ENCODE measurements at places on chromosomes 16 and 17. TPM values are rescaled to one million over a fixed set of nuclear protein-coding genes. Genes with fewer than 3 reads are reported as not detected.

GRCh38 chr17:33045216-33045615 is 53.6 kb downstream of the SPACA3 start:
- no peaks in the 10 kb centered on the region for H3K4me1 ChIP-seq
- H3K27me3 ChIP-seq = no peaks in the 10 kb centered on the region
- H3K36me3 ChIP-seq = no peaks in the 10 kb centered on the region

DNA sequence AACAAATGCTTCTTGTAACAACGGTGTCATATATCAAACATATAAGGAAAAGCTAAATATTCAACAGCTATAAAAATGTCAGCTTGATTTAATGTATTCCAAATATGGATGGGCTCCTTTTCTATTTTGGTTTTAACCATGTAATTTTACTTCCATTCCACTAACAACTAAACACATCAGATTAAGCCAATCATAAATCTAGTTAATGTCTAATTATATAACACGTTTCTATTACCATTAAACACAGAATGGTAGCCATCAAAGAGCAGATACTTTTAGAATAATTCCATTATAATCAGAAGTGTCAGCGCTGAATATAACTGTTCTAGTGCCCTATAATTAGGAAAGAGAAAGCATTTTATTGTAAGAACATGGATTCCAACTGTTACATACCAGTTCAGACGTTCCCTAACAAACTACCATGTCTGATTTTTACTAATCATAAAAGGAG is 10.0 kb downstream of the CMC2 start:
- no peaks in the 10 kb centered on the region for H3K27me3 ChIP-seq
- H3K4me1 ChIP-seq = peaks cover 37% of the 10 kb centered on the region
- peak overlapping the region; percentile 32 for H3K27ac ChIP-seq
- H3K4me3 ChIP-seq = peak overlapping the region; percentile 34
- no peak for DNase-seq

GRCh38 chr16:73048292-73049080 is 558 bp upstream of the ZFHX3 start:
- DNase-seq = peak; percentile 68
- H3K4me3 ChIP-seq = peak overlapping the region; percentile 87
- no peaks in the 10 kb centered on the region for H3K36me3 ChIP-seq
- peaks cover 80% of the 10 kb centered on the region for H3K4me1 ChIP-seq

- H3K27ac ChIP-seq = peak overlapping the region; percentile 70
- peaks cover 20% of the 10 kb centered on the region for H3K4me1 ChIP-seq
- H3K4me3 ChIP-seq = peak overlapping the region; percentile 3
- no peaks in the 10 kb centered on the region for H3K27me3 ChIP-seq
These were observed 68.7 kb upstream of the MARCHF10 start for GRCh38 chr17:62876673-62877405.

GRCh38 chr16:85518398-85519049 is 94.6 kb upstream of the GSE1 start:
- DNase-seq = no peak
- no peaks in the 10 kb centered on the region for H3K36me3 ChIP-seq
- H3K27ac ChIP-seq = no peak overlapping the region
- peaks cover 41% of the 10 kb centered on the region for H3K4me1 ChIP-seq

The SPATA22 gene
- total RNA-seq = 2.2 TPM

- peaks cover 9% of the 10 kb centered on the region for H3K4me1 ChIP-seq
- H3K27me3 ChIP-seq = no peaks in the 10 kb centered on the region
- DNase-seq = no peak
- no peak overlapping the region for H3K4me3 ChIP-seq
- no peaks in the 10 kb centered on the region for H3K36me3 ChIP-seq
These were observed 34.3 kb upstream of the PMFBP1 start for GRCh38 chr16:72206299-72206698.

- no peaks in the 10 kb centered on the region for H3K36me3 ChIP-seq
- no peaks in the 10 kb centered on the region for H3K4me1 ChIP-seq
- H3K27me3 ChIP-seq = no peaks in the 10 kb centered on the region
- H3K4me3 ChIP-seq = no peak overlapping the region
- DNase-seq = no peak
These were observed 17.8 kb downstream of the XYLT1 start for GRCh38 chr16:17452922-17453321.

The TGFB1I1 gene
- 60.1 TPM for total RNA-seq

The CDT1 gene
- total RNA-seq = 2.9 TPM

- H3K27ac ChIP-seq = no peak overlapping the region
- H3K27me3 ChIP-seq = no peaks in the 10 kb centered on the region
- DNase-seq = peak; percentile 51
- no peak overlapping the region for H3K4me3 ChIP-seq
- no peaks in the 10 kb centered on the region for H3K36me3 ChIP-seq
These were observed 6.8 kb upstream of the CYB5B start for GRCh38 chr16:69417520-69418199.

GRCh38 chr16:55475919-55476318 is 3.1 kb upstream of the MMP2 start:
- peak overlapping the region; percentile 41 for H3K4me3 ChIP-seq
- H3K27me3 ChIP-seq = no peaks in the 10 kb centered on the region

- no peak for DNase-seq
- H3K27me3 ChIP-seq = peaks cover 30% of the 10 kb centered on the region
- H3K4me1 ChIP-seq = no peaks in the 10 kb centered on the region
- no peak overlapping the region for H3K4me3 ChIP-seq
- H3K36me3 ChIP-seq = no peaks in the 10 kb centered on the region
- H3K27ac ChIP-seq = no peak overlapping the region
These were observed 55.1 kb downstream of the KSR1 start for GRCh38 chr17:27511168-27511883.

The GFAP gene
- under 0.01 TPM for total RNA-seq

DNA sequence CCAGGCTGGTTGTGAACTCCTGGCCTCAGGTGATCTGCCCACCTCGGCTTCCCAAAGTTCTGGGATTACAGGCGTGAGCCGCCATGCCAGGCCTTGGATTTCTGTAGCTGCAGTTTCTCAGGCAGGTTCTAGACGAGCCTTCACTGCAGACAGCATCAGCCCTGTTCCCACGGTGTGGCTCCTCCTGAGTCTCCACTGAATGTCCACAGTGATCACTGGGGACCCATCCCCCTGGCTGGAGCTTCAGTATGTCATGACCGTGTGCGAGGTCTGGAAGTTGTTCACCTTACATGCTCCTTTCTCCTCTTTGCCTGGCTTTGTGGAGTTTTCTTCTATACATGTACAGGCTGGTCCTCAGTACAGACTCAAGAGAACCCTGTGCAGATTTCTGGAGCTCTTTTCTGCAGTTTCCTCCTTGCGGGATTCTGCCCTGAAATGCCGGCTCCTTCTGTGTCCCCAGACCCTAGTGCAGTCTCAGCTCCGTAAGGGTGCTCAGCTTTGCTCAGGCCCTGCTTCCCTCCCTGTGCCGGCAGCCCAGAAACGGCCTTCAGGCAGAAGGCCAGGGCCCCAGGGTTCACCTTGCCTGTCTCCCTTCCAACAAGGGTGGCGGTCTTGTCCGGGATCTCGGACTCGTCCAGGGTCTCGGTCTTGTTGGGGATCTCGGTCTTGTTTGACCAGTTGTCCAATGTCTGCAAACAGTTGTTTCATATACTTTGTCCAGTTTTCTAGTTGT is 14.3 kb upstream of the FASN start:
- H3K27ac ChIP-seq = no peak overlapping the region
- H3K36me3 ChIP-seq = peaks cover 7% of the 10 kb centered on the region
- no peaks in the 10 kb centered on the region for H3K4me1 ChIP-seq
- H3K27me3 ChIP-seq = no peaks in the 10 kb centered on the region
- DNase-seq = peak; percentile 73
- no peak overlapping the region for H3K4me3 ChIP-seq

The KRTAP2-1 gene
- total RNA-seq = not detected

- DNase-seq = no peak
- no peaks in the 10 kb centered on the region for H3K4me1 ChIP-seq
- H3K27me3 ChIP-seq = no peaks in the 10 kb centered on the region
- H3K27ac ChIP-seq = no peak overlapping the region
These were observed 159.2 kb downstream of the CYLD start for GRCh38 chr16:50901062-50901461.

DNA sequence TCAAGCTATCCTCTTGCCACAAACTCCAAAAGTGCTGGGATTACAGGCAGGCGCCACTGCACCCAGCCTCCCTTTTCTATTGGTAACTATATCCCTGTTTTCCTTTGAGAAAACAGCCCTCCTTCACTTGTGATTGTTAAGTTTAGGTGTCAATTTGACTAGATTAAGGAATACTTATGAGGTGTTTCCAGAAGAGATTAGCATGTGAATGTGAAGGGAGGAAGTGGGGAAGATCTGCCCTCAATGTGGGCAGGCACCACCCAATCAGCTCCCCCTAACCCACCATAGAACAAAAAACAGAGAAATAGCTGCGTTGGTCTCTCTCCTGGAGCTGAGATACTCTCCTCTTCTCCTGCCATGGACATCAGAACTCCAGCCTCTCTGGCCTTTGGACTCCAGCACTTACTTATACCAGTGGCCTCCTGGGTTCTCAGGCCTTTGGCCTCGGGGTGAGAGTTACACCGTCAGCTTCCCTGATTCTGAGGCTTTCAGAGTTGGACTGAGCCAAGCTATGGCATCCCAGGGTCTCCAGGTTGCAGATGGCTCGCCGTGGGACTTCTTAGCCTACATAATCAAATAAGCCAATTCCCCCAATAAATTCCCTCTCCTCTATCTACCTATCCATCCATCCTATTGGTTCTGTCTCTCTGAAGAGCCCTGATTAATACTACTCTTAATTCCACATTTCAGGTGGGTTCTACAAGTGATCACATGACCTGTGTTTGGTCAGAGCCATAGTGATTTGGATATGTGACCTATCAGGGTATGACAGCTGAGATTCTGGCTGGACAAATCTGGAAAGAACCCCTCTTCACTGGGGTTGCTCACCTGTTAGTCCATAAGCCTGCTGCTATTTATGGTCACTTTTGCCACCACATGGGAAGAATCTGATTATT is 12.0 kb upstream of the STAT3 start:
- no peaks in the 10 kb centered on the region for H3K27me3 ChIP-seq
- peak overlapping the region; percentile 33 for H3K27ac ChIP-seq
- H3K4me3 ChIP-seq = no peak overlapping the region

The TEX2 gene
- total RNA-seq = 17.7 TPM

DNA sequence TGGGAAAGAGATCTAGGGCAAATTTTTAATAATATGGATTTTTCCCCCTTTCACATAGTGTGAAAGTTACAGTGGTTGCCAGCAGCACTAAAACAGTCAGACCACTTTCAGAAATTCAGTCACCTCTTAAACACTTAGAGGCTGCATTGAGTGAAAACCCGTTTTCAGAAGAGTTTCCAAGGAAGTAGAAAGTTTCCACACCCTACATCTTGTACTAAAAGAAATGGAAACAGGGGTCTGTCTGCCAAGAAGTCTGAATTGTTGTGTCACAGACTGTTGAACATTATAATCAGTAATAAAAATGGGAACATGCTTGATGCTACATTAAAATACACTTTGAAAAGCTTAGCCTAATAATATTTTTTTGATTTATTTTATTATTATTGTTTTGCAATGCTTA is 278.9 kb upstream of the KCNJ16 start:
- no peaks in the 10 kb centered on the region for H3K4me1 ChIP-seq
- H3K27ac ChIP-seq = no peak overlapping the region
- no peak for DNase-seq
- no peak overlapping the region for H3K4me3 ChIP-seq
- H3K36me3 ChIP-seq = no peaks in the 10 kb centered on the region

- H3K27me3 ChIP-seq = no peaks in the 10 kb centered on the region
- peak overlapping the region; percentile 82 for H3K27ac ChIP-seq
- peak; percentile 99 for DNase-seq
- peak overlapping the region; percentile 72 for H3K4me3 ChIP-seq
These were observed 13.3 kb upstream of the NUDT16L1 start for GRCh38 chr16:4679850-4680636.

- DNase-seq = no peak
- no peak overlapping the region for H3K4me3 ChIP-seq
- no peak overlapping the region for H3K27ac ChIP-seq
- peaks cover 23% of the 10 kb centered on the region for H3K4me1 ChIP-seq
- no peaks in the 10 kb centered on the region for H3K27me3 ChIP-seq
- peaks cover 16% of the 10 kb centered on the region for H3K36me3 ChIP-seq
These were observed 1.7 kb upstream of the KPNA2 start for GRCh38 chr17:68033636-68034451.

GRCh38 chr17:42160531-42160910 is 5.7 kb upstream of the RAB5C start:
- no peaks in the 10 kb centered on the region for H3K4me1 ChIP-seq
- no peaks in the 10 kb centered on the region for H3K36me3 ChIP-seq
- DNase-seq = peak; percentile 18
- H3K27me3 ChIP-seq = no peaks in the 10 kb centered on the region
- no peak overlapping the region for H3K4me3 ChIP-seq

GRCh38 chr16:1331712-1332617 is 1.5 kb upstream of the BAIAP3 start:
- H3K27ac ChIP-seq = no peak overlapping the region
- no peaks in the 10 kb centered on the region for H3K4me1 ChIP-seq
- DNase-seq = peak; percentile 92
- peaks cover 52% of the 10 kb centered on the region for H3K27me3 ChIP-seq
- no peaks in the 10 kb centered on the region for H3K36me3 ChIP-seq
- H3K4me3 ChIP-seq = no peak overlapping the region

DNA sequence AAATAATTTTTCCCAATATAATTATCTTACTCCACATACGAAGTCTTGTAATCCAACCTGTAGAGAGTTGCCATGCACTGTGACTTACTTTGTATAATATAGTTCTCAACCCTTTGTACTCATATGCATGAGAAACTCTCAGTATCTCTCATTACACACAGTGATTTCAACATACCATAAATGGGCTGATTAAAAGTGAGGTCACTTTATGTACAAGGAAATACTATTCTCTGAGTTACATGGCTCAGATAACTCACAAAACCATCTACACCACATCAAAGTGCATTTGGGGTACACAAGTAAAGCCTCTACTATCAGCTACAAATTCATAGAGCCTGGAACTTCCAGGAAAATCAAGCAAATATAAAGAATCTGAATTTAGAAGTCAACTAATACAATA is 27.9 kb downstream of the SLFN12 start:
- H3K27me3 ChIP-seq = no peaks in the 10 kb centered on the region
- no peak overlapping the region for H3K27ac ChIP-seq
- H3K36me3 ChIP-seq = peaks cover 8% of the 10 kb centered on the region
- no peak overlapping the region for H3K4me3 ChIP-seq

The PRR35 gene
- under 0.01 TPM for total RNA-seq

The UQCRC2 gene
- 157 TPM for total RNA-seq

The KRTAP9-4 gene
- not detected for total RNA-seq

GRCh38 chr17:50861822-50862528 is 4.2 kb downstream of the TOB1 start:
- peaks cover 21% of the 10 kb centered on the region for H3K4me1 ChIP-seq
- no peak overlapping the region for H3K27ac ChIP-seq
- DNase-seq = no peak

- H3K36me3 ChIP-seq = no peaks in the 10 kb centered on the region
- no peak overlapping the region for H3K4me3 ChIP-seq
- H3K4me1 ChIP-seq = no peaks in the 10 kb centered on the region
These were observed 13.8 kb downstream of the CHP2 start for GRCh38 chr16:23768581-23768980.

The LYZL6 gene
- not detected for total RNA-seq

The ZG16 gene
- total RNA-seq = not detected

The BCL7C gene
- 33.3 TPM for total RNA-seq

GRCh38 chr16:521381-522210 is 5.9 kb upstream of the CAPN15 start:
- H3K27ac ChIP-seq = no peak overlapping the region
- DNase-seq = no peak
- peaks cover 14% of the 10 kb centered on the region for H3K36me3 ChIP-seq

The MAP2K6 gene
- total RNA-seq = 2.5 TPM

The C16orf74 gene
- total RNA-seq = 0.72 TPM

- H3K27ac ChIP-seq = no peak overlapping the region
- peaks cover 6% of the 10 kb centered on the region for H3K27me3 ChIP-seq
- no peaks in the 10 kb centered on the region for H3K4me1 ChIP-seq
- H3K36me3 ChIP-seq = no peaks in the 10 kb centered on the region
- H3K4me3 ChIP-seq = no peak overlapping the region
These were observed 26.5 kb upstream of the ZNF469 start for GRCh38 chr16:88356124-88356726.

The MSLN gene
- total RNA-seq = 1.2 TPM

All from osteoblast (primary cell).